ENCODE measurements at places on chromosomes 3 and 15.

DNA sequence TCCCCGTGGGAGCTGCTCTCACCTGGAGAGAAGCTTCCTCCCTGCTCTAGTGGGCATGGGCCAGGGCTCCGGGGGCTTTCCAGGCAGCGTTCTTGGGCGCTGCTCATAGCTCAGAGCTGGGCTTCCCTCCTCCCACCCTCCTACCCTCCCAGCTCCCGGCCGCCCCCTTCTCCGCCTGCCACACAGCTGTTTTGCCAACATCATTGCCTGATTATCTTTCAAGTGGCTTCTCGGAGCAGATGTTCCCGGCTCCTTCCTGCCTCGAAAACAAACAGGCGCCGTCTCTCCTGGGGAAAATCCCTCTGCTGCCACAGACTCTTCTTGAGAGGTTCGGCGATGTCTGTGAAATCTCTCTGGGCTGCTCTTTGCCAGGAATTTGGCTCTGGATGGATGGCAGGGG lies 195.6 kb downstream of the RPLP1 start:
- no peak for DNase-seq

GRCh38 chr3:104582092-104582491 lies 784.6 kb upstream of the ALCAM start:
- DNase-seq, result no peak

GRCh38 chr15:60779718-60780503 lies 301.0 kb upstream of the ICE2 start:
- no peak for DNase-seq

DNA sequence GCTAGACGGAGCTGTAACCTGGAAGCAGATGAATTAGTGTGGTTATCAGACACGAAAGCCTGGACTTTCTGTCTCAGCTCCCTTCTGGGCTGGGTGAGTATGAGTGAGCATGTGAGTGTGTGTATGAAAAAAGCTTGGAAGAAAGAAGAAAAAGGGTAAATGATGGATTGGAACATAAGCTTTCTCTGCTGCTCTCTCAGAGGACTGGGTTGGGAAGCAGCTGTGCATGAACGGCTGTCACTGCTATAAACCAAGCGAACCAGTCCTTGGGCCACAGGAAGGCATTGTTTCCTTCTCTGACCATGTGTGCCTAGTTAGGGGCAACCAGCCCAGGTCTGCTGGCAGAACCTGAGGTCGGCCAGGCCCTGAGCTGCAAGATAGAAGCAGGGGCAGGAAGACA lies 37.0 kb downstream of the UMPS start:
- DNase-seq, result no peak

Data from nucleus accumbens (tissue), 56 donors.